Pons (tissue), 1 donor: ENCODE measurements at places on chromosomes 2 and 18.
A peak's percentile ranks its signal among the peaks of the same experiment; 100 is the strongest.

- no peak for DNase-seq
These were observed 79.4 kb downstream of the NOL10 start for GRCh38 chr2:10610213-10610910.

DNA sequence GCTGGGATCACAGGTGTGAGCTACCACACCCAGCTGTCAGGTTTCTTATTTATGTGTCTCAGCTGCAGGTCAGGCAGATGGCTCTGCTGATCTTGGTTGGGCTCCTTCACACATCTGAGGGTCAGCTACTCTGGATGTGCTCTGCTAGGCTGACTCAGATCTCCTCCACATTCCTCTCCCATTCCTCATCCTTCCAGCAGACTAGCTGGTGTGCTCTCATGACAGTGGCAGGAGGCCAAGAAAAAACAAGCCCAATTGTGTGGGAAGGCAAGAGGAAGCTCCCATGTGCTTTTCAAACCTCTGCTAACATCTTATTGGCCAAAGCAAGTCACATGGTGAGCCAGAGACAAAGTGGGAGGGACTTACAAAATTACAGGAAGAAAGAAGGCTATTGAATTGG lies 11.7 kb upstream of the MSH6 start:
- DNase-seq, result peak; percentile 97

DNA sequence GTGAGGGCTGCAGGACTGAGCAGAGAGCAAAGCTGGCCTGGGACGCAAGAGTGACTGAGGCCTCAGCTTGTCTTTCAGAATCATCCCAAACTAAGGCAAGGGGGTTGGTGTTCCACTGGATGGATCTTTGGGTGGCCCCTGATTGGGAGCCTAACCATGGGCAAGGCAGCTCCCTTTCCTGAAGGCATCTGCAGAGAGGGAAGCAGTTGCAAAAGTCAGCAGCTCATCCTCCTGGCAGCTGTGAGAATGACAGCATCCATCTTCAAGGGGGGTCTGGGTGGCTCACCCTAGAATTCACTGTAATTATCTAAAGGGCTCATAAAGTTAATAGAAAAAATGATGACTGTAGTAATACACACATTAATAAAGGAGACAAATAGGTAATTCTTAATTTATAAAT lies 46.5 kb upstream of the RAB31 start:
- no peak for DNase-seq

DNA sequence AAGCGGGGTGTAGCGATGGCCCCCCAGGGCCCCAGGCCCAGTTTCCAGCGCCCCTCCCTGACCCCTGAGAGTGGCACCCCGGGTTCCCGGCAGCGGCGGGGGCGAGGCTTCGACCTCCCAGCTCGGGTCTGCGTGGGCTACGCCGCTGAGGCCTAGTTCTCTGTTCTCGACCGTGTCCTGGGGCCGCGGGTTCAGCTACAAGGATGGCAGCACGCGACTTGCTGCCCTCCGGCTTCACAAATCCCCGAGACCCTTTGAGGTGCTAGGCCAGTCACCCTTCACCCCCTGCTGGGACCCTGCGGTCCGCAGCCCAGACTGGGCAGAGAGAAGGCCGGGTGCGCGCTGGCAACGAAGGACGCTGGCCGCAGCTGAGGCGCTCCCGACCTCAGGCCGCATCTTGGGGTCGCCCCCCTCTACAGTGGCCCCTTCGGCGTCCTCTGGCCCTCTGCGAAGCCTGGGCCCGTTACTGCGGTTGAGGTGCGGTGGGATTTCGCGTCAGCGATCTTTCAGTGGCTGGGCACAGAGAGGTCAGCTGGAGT lies 1.2 kb downstream of the OTX1 start:
- no peak for DNase-seq

- no peak for DNase-seq
These were observed 34.2 kb downstream of the B4GALT6 start for GRCh38 chr18:31649978-31650719.

DNA sequence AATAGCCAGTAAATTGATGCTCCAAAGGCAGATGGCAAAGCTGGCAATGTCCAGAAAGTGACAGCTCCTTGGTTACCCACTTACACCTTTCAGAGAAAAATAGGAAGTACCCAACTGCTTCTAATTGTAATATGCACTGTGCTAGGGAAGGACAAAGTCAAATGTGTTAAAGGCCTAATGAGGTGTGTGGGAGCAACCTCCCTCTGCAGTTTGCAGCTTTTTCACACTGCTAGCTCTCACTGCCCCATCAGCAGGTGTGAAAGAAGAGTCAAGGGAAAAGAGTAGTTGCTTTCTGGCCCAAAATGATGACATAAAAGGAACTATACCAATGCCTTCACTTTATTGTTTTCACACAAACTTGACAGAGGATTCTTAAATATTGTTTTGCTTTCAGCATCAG lies 284.1 kb upstream of the SETBP1 start:
- DNase-seq, result no peak

DNA sequence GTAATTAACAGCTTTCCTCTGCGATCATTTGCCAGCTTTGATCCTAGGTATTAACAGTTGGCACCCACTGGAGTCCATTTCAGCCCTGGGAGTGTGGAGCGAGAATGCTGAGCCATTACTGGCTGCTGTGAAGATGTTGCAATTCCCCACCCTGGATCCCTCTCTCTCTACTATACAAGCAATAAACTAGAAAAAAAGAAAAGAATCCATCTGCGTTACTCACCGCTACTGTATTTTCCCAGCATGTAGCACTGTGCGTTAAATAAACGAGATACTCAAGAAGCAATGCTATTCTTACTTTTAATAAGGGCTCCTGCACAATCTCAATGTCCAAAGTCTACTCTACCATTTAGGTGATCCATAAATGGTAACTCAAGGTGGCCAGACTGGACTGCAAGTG lies 8.5 kb downstream of the RTTN start:
- no peak for DNase-seq

DNA sequence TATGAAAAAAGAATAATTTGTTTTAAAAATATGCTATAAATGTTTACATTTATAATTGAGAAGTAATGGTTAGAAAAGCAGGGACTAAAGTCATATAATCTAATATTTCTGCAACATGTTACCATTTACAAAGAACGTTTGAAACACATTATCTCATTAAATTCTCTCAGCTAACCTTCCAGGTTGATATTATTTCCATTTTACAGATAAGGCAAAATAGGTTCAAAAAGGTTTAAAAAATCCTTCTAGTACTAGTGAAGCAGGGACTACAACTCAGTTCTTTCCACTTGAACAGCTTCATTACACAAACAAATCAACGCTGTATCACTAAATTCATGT lies 875 bp downstream of the FASTKD1 start:
- no peak for DNase-seq

DNA sequence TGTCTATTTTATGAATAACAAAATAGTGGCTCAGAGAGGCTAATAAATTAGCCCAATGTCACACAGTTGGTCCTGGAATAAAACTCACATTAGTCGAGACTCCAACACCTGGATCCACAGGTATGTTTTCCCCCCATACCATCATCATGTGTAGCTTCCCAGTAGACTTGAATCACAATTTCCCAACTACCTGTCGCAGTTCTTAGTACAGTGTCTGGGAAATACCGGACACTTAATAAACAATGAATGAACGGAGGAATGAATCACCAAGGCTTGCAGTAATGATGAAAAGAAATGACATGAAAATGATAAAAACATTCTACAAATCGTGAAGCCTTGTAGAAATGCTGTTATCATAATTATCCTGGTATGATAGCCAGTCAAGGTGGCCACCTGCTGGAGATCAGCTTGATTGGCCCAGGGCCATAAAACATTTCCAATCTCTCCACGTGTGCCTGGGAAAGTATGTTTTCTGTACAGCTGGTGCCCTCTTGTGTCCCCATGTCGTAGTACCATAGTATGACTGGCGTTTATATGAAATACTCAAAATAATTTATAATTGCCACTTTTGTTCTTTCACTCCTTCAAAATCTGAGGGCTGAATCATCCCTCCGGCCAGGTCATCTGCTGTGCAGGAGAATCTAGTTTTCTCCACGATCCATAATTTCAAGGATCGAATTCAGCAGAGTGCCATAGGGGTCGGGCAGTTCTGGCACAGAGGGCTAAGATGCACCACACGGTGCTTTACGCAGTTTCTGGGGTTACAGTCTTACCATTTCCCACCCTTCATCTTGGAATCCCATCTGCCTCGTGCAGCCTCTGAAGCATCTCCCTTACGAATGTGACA lies 95.4 kb downstream of the LAMA1 start:
- no peak for DNase-seq

GRCh38 chr2:218005028-218005427 lies 2.2 kb upstream of the TNS1 start:
- no peak for DNase-seq

DNA sequence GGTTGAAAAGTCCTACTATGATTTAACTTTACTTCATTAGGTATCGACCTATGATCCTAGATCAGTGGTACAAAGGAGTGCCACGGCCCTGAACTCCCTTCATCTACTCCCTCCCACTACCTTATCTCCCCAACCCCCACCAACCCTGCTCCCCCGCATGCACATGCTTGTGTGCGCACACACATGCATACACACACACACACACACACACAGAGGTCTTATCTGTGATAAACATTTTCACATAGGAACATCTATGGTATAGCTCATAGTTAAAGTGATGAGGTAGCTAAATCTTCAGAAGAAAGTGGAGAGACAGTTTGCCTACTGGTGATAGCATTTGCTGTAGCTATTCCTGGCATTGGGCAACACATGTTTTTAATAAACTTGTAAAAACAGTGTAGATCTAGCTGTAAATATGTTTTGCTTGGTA lies 471.3 kb downstream of the ZEB2 start:
- DNase-seq, result no peak

- no peak for DNase-seq
These were observed 33.6 kb upstream of the RND3 start for GRCh38 chr2:150520887-150521664.

- DNase-seq, result no peak
These were observed 791.3 kb downstream of the PLCL1 start for GRCh38 chr2:198595721-198596120.

- DNase-seq, result no peak
These were observed 413.3 kb upstream of the TRIB2 start for GRCh38 chr2:12303181-12304030.

GRCh38 chr2:86274918-86275275 lies 62.5 kb downstream of the REEP1 start:
- DNase-seq, result no peak

DNA sequence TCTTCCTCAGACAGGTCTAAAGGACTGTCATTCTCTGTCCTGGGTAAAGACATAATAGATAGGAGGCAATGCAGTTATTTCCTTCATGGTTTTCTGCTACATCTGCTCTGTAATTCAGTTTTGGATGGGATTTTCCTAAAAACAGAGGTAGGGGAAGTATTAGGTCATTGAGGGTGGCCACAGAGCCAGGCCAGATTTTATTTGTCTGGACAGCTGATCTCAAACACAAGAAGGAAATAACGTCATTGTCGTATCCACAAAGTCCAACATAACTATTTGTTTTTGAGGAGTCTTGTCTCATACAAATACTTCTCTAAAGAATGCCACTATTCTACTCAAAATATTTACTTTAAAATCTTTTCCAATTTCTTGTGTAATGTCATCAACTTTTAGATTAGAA lies 154.8 kb upstream of the MAP2 start:
- no peak for DNase-seq

DNA sequence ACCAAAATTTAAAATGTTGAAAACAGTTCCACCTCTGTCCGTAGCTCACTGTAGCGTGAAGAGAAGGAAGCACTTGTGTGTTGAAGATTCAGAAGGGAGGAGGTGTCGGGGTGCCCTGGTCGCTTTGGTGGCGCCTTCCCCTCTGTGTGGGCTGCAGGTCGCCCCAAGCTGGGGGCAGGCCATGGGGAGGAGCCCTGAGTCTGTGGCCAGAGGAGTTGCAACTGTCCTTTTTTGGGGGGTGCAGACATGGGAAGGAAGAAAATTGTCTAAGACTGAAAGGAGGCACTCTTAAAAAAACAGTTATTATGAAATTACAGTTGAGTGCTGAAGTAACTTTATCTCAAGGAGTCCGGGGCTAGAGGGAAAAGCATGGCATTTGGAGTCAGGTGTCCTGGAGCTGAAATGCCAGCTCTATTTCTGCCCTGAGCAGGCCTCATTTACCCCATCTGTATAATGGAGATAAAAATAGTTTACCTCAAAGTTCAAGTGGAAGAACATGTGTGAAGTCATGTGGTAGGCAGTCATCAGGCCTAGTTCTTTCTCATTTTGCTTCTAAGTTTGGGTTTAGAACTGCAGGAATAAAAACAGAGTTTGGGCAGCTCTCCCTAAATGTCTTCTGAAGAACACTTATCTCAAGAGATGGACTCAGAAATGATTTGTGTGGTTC lies 82.1 kb downstream of the RNF144A start:
- DNase-seq, result no peak

DNA sequence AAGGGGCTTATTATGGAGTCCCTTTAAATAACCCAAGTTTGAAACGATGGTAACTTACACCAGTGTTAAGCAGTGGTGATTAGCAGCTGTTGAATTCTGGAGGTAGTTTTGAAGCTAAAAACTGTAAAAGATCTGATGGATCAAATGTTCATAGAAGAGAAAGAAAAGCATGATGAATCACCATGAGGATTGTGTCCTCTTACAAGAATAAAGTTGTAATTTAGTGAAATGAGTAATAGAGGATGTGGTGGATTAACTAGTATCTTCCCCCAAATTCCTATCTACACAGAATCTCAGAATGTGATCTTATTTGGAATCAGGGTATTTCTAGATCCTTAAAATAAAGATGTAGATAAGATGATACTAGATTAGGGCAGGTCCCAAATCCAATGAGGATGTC lies 1138.2 kb upstream of the TMEFF2 start:
- DNase-seq, result no peak

DNA sequence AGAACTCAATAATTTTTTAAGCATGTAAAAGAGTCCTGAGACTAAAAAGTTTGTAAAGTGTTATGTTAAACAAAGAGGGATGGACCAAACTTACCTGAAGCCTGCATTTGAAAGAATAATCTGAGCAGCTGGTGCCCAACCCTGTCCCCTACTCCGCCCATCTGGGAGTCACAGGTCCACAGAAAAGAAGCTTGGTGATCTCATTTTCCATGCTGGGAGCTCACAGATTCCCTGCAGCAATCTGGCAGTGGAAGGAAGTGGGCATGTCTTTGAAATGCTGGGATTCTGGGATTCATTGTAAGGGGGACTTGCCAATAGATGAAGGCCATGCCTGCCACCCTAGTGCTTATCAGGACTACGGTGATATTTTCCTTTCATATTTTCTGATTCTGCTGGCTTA lies 17.9 kb downstream of the CDH2 start:
- DNase-seq, result no peak

DNA sequence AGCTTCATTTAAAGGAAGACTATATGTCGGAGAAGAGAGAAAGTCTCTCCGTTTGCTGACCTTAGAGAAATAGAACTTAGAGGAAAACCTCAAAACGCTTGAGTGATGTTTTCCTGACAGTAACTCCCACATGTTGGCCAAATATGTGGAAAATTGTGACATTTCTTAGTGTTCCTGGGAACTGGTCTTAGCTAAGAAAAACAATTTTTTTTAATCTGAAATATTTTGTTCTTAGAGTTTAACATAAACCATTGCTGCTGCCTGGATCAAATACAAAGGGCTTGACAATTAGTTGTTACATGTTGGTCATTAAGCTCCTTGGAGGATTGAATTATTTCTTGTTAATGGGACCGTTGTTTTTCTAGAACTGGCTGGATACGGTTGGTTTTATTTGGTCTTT lies 16.3 kb downstream of the DYNC2LI1 start:
- no peak for DNase-seq

- DNase-seq, result peak; percentile 40
These were observed 2.0 kb downstream of the WDR35 start for GRCh38 chr2:19987936-19988335.
